ENCODE measurements at places on chromosomes 5 and 9.

GRCh38 chr9:117835798-117836197 lies 131.6 kb downstream of the TLR4 start:
- H3K27me3 ChIP-seq: peaks cover 5% of the 10 kb centered on the region
- no peak overlapping the region for H3K27ac ChIP-seq
- no peak overlapping the region for H3K4me3 ChIP-seq
- DNase-seq: no peak
- H3K36me3 ChIP-seq: no peaks in the 10 kb centered on the region
- H3K4me1 ChIP-seq: peaks cover 2% of the 10 kb centered on the region

- H3K4me1 ChIP-seq: no peaks in the 10 kb centered on the region
- H3K27ac ChIP-seq: no peak overlapping the region
- no peaks in the 10 kb centered on the region for H3K36me3 ChIP-seq
- no peak for DNase-seq
- no peak overlapping the region for H3K4me3 ChIP-seq
- H3K27me3 ChIP-seq: no peaks in the 10 kb centered on the region
These were observed 11.4 kb upstream of the DNAH5 start for GRCh38 chr5:13955896-13956295.

DNA sequence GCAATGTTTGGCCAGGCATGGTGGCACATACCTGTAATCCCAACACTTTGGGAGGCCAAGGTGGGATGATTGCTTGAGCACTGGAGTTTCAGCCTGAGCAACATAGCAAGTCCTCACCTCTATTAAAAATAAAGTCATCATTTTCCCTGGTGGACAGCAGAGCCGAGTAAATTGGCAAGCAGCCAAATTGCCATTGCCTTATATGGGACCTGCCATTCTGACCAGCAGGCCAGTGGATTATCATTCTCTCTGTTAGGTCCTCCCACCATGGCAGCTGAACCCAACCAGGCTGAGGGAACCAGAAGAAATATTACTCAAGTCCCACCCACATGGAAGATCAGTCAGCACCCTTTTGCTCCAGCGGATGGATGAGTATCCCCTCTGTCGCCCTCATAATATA lies 1829.9 kb downstream of the EFNA5 start:
- no peaks in the 10 kb centered on the region for H3K4me1 ChIP-seq
- H3K27ac ChIP-seq: no peak overlapping the region
- DNase-seq: no peak
- no peak overlapping the region for H3K4me3 ChIP-seq
- no peaks in the 10 kb centered on the region for H3K27me3 ChIP-seq
- H3K36me3 ChIP-seq: no peaks in the 10 kb centered on the region

- H3K4me1 ChIP-seq: peaks cover 42% of the 10 kb centered on the region
- H3K27me3 ChIP-seq: peaks cover 89% of the 10 kb centered on the region
- H3K27ac ChIP-seq: peak overlapping the region; percentile 79
- no peak for DNase-seq
These were observed 1.3 kb upstream of the HAND1 start for GRCh38 chr5:154479160-154479943.

GRCh38 chr9:126503333-126504085 lies 110.2 kb upstream of the LMX1B start:
- peaks cover 2% of the 10 kb centered on the region for H3K36me3 ChIP-seq
- peaks cover 13% of the 10 kb centered on the region for H3K4me1 ChIP-seq
- DNase-seq: no peak
- no peak overlapping the region for H3K27ac ChIP-seq
- no peak overlapping the region for H3K4me3 ChIP-seq

DNA sequence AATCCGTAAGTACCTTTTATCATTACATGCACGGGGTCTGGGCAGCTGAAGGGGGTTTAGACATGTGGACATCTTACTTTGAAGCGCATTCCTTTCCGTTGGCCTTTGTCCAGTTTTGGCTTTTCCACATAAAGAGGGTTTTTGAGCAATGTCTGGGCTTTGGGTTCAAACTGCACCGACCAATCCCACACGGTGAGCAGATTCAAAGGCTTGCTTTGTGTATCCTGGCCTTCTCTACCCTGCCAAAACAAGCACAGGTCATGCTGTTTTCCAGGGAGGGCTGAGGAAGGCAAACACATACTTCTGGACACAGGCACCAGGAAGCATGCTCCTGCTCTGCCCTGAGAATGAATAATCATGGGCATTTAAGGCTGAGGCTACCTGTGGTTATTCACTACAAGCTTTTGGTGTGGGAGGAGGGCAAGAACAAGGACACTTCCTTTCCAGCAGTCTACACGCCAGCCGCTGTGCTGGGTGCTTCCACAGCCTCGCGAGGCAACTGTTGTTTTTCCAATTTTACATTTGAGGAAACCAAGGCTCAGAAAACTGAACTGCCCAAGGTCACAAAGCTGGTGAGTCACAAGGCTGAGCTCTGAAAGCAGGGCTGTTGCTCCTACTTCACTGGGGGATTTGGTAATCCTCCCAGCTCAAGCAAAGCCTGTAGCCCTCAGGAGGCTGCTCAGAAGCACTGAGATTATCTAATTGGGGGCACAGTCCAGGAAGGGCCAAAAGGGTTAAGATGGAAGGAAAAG lies 59.8 kb upstream of the GOLPH3 start:
- peaks cover 3% of the 10 kb centered on the region for H3K36me3 ChIP-seq
- H3K27ac ChIP-seq: no peak overlapping the region
- peaks cover 6% of the 10 kb centered on the region for H3K4me1 ChIP-seq

DNA sequence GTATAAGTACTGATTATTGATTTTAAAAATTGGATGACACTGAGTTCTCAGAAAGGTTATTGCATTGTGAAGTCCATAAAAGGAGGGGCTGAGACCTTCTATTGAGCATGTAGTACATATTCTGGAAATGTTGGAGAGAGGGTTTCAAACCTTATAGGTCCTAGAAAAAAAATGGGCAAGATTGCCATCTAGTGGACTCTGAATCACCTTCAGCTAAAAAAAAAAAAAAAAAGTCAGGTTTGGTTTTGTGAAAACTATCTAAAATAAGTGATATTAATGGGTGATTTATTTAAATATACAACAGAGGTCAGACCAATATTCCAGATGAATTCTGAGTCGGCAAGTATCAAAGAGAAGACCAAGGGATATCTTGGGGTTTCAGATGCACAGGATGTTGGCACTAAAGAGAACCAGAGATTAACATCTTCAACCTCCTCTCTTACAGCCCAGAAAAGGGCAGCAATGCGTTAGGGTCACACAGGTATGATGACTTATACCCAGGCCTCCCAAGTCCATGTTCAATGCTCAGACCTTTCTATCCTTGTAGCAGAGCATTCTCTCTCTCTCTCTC lies 109.8 kb upstream of the NMUR2 start:
- H3K4me1 ChIP-seq: no peaks in the 10 kb centered on the region
- no peak overlapping the region for H3K4me3 ChIP-seq
- no peak overlapping the region for H3K27ac ChIP-seq
- DNase-seq: no peak
- no peaks in the 10 kb centered on the region for H3K36me3 ChIP-seq
- peaks cover 44% of the 10 kb centered on the region for H3K27me3 ChIP-seq

DNA sequence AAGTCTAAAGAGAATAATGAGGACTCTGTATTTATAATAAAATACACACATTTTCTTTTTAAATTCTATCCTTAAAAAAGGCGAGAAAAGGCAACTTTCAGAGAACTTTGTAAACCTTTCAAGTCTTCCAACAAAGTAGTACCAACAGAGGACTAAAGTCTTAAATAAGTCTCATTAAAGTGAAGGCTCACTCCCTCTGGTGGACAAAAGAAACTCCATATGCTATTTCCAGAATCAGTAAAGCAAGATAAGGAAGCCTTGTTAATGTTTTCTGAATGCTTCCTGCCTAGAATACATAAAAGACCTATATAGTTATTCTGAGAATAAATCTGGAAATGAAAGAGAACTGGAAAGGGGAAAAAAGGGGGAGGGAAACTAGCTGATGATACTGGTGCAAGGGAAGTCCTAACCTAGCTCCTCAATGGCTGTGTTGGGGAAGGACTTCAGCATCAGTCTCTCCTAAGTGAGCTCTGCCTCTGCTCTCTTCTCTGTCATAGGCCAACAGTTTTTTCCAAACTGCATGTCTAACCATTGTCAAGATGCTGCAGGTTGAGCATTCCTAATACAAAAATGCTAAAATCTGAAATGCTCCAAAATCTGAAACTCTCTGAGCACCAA lies 7.2 kb downstream of the HMGCS1 start:
- H3K4me1 ChIP-seq: peaks cover 33% of the 10 kb centered on the region
- H3K27me3 ChIP-seq: no peaks in the 10 kb centered on the region
- H3K36me3 ChIP-seq: peaks cover 5% of the 10 kb centered on the region
- H3K4me3 ChIP-seq: no peak overlapping the region
- DNase-seq: no peak
- H3K27ac ChIP-seq: no peak overlapping the region
